ENCODE measurements at places on chromosomes 7 and 10. TPM values are rescaled to one million over a fixed set of nuclear protein-coding genes. Genes with fewer than 3 reads are reported as not detected.
A peak's percentile ranks its signal among the peaks of the same experiment; 100 is the strongest.

DNA sequence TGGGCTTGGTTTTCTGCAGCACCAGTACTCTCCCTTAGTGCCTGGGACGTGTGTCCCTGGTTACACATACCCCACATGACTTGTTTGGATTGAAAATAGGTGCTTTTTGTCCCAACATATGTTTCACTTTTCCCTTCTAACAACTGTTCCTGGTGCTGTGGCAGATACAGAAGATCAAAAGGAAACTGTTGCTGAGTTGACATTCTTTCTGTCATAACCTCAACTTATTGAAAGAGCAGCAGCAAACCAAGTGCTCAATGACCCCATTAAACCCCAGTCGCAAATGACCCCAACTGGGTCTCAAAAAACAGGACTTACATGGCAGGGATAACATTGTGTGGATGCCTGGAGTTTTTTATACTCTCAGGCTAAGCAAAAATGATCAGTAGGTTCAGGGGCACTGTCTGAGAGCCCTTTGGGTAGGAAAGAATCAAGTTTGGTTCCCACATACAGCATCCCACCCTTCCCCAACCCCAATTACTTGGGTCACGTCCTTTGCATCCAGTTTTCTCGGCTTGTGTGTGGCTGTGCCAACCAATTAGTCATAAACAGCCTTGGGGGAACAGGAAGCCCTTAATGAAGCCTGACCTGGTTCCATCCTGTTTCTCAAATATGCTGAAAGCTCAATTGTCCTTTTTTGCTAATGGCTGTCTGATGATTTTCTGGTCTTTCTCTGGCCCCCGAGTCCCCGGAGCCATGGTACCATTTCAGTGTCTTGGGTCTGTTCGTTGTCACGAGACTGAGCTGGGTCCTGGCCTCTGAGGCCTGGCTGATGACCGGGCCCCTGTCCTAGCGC lies 4.9 kb downstream of the HKDC1 start:
- DNase-seq, result no peak

DNA sequence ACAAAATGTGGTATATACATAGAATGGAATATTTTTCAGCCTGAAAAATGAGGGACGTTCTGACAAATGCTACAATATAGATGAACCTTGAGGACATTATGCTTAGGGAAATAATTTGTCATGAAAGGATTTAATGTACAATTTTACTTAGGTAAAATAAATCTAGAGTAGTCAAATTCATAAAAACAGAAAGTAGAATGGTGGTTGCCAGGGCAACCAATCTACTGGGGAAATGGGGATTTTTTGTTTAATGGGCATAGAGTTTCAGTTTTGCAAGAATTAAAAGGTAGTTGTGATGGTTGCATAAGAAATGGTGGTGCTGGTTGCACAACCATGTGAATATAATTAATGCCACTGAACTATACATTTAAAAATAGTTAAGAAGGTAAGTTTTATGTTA lies 296.0 kb upstream of the SP4 start:
- no peak for DNase-seq

- DNase-seq, result no peak
These were observed 148.5 kb downstream of the POLR1F start for GRCh38 chr7:19560111-19560883.

DNA sequence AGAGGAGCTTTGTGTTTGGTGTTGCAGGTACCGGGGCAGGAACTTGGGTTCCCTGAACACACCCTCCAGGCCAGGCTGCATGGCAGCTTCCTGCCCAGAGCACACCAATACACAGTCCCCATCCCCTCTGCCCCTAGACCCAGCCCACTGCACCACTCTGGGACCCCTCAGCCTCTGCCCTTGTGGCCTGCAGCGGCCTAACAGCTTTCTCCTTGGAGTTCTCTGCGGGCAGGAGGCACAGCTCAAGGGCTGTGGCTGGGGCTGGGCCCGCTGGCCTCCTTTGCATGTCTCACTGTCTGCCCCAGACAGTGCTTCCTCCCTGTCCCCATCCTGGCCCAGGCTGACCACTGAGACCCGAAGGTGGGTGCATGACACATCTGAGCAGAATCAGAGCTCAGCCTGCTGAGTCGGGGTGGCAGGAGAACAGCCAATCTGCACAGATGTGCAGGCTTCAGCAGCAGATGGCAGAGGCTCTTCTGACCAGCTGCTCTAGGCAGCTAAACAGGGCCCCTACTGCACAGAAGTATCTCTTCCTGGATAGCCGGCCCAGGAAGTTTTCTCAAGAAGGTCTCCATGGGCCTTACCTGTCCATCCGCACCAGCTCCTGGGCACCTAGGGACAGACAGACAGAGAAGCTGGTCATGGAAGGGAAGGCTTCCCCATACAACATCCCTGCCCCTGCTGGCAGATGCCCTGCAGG lies 20.8 kb downstream of the VSIR start:
- DNase-seq, result no peak

DNA sequence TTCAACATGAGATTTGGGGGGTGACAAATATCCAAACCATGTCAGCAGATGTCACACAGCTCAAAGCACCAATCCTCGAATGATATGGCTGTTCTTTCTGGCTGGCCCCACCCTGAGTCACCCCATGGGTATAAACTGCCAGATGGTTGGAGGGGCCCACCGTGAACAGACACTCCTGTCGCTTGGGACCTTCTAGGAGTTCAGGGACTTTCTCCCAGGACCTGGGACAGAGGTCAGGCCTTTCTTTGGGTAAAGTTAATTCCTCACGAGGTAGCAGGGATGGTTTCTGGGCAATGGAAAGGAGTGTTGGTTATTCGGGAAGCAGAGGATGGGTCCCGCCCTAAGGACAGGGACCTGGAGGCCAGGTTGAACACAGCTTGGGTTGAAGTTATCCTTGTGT lies 262.0 kb downstream of the ACTR3B start:
- no peak for DNase-seq

- no peak for DNase-seq
These were observed 2.7 kb upstream of the HERPUD2 start for GRCh38 chr7:35697414-35698175.

DNA sequence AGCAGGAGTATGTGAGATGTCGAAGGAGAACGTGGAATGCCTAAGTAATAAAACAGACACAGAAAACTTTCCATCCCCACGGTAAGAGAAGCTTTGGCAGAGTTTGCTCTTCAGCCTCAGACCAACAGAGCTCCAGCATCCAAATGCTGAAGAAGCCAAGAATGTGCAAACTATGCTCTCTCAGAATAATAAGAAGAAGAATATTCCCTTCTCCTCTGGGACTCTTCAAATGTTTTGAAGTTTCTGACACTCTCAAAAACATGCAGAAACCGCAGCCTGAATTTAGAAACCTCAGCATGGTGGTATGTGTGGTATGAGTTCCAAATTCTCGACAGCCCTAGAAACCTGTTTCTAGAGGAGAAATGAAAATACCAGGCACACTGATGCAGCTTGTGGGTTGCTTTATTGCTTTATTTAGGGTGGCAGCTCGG lies 113.3 kb downstream of the KCNMA1 start:
- DNase-seq, result no peak

DNA sequence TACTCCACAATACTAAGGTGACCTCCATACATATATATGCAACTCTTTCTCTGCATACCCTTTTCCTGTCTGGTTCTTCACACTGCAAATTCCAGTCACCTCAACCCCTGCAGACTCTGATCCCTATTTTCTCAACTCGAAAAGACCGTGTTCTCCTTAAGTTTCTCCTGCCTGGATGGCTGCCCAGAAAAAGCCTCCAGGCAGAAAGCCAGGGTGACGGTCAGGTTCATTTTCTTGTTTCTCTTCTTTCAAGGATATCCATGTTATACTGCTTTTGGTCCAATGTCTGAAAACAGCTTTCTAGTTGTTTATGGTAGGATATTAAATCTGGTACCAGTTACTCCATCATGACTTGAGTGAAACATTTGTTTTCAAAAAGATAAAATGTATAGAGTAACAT lies 267.8 kb upstream of the MYO3A start:
- DNase-seq, result peak; percentile 20

- DNase-seq, result no peak
These were observed 43.8 kb downstream of the CALCR start for GRCh38 chr7:93530701-93531100.

DNA sequence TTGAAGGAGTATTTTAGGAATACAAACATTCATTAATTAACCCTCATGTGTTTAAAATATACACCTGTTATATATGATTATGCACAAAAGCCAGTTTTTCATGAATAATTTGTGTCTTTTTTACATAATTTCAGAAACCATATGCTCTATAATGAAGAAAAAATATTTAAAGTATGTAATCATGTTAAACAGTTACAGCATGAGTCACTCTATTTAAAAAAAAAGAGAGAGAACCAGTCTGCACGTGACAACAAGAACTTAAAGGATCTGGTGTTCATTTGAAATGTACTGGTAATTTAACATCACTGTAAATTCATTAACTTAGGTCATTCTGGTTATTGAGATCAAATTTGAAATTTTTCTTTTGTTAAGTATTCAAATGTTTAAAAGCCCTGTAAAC lies 228.5 kb downstream of the CACNB2 start:
- no peak for DNase-seq

DNA sequence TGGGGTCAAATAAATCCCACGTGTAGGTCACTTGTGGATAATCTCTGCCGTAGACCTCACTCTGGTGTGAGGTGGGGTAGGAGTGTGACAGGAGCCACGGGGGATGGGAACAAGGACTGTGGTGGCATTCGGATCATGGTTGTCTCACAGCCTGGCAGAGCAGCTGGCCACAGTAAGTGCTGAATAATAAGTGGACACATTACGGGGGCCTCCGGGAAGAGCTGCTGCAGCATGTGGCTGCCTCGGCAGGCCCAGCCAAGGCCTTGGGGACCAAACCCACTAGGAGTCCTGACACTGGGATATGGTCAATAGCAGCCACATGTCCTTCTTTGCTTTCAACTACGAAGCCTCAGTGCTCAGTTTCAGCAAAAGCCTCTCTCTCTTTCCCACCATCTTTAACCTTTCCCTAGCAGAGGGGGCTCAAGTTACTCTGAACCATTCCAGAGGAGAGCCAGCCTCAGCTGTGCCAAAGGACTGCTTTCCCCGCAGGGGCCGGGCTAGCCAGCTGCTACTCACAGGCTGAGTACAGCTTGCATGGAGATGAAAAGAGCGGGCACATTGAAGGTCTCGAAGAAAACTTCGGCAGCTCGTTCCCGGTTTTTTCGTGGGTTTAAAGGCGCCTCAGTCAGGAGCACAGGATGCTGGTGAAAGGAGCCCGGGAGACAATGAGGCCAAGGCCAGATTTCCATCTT lies 17.3 kb downstream of the ACTR1A start:
- DNase-seq, result no peak

DNA sequence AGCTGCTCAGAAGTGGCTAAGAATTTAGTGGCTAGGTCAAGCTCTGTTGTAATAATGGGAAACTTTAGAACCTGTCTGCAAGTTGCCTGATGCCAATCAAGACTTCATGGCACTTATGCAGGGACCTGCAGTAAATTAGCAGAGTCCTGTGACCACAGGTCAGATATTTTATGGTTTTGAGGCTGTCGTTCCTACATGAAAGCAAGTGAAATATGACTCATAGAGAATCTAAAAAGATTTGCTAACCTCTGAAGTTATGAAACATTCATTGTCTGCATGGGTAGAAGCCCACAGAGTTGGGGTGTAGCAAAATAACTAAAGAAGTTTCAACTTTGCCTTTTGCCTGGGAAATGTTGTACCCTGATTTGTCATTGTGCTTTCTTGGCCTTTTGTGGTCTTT lies 32.3 kb downstream of the SLC39A12 start:
- no peak for DNase-seq

DNA sequence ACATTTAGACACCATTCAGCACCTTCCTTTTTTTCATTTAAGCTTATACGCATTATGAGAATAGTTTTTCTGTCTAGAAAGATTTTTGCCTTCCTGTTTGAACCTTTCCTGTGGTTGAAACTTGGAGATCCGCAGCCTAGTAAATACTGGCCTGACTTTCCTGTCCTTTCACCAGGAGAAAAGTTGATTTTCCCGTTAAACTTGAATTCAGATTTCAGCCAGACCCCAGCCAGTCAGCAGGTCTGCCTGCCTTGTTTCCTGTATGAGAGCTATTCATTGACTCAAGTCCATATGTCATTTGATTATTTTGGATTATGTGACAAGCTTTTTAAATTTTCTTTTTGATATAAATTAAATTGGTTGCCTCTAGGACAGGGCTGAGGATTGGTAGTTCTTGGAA lies 71.5 kb downstream of the EVX1 start:
- DNase-seq, result no peak

GRCh38 chr10:127990846-127991542 lies 84.1 kb downstream of the PTPRE start:
- no peak for DNase-seq

GRCh38 chr10:71971311-71971731 lies 7.1 kb downstream of the CHST3 start:
- no peak for DNase-seq

GRCh38 chr7:152866125-152866524 lies 106.6 kb downstream of the ACTR3B start:
- no peak for DNase-seq

GRCh38 chr10:101867931-101868330 lies 24.3 kb upstream of the KCNIP2 start:
- no peak for DNase-seq

- no peak for DNase-seq
These were observed 483.9 kb downstream of the SH2D4B start for GRCh38 chr10:81021428-81022129.

- no peak for DNase-seq
These were observed 182.2 kb downstream of the FGFR2 start for GRCh38 chr10:121416071-121416470.

DNA sequence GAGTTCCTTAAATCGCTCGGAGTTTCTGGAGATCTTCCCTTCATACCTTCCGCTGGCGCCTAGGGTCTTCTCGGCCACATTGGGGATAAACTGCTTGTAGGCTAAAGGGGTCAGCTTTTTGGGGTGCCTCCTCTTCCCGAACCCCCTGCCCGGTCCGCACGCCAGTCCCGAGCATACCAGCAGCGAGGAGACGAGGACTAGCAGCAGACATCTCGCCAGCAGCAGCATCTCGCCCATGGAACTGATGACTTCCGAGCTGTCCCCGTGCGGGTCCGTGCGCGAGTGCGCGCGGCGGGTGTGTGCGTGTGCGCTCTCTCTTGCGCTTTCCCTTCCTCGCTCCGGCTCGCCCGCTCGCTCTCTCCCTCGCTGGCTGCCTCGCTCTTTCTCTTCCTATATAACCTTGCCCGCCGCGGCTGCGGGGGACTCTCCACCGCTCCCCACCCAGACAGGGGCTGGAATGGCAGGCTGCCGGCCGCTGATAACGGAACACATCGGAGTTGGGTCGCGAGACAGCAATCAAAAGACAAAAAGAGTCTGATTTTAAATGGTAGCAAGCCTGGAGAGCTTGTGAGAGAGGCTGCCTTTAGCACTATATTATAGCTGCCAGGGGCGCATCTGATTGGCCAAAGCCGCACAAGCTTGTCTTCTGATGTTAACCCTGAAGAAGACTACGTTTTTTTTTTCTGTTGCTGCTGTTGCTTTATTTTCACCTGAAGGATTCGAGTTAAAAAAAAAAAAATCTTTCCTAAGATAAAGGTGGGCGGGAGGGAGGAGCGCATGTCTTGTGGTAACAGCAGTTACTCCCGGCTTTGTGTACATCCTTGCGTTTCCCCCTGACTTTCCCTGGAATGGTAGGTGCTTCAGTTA lies at the start of gene SHH:
SHH (minus strand) TSS at position 569 of the 867 bp plus-strand sequence; CDS start at position 228, 341 bp downstream.
- no peak for DNase-seq

TWIST1 gene
- 6.6 TPM for polyA plus RNA-seq

FKBP9 gene
- 174 TPM for polyA plus RNA-seq

OR2A7 gene
- polyA plus RNA-seq, result 9.4 TPM

UTF1 gene
- polyA plus RNA-seq, result not detected

CALML5 gene
- polyA plus RNA-seq, result not detected

ANK3 gene
- 172 TPM for polyA plus RNA-seq

SLC16A9 gene
- polyA plus RNA-seq, result 43.4 TPM

GALNT17 gene
- 3.1 TPM for polyA plus RNA-seq

RBP4 gene
- polyA plus RNA-seq, result 1.00 TPM

PBLD gene
- polyA plus RNA-seq, result 93.8 TPM

BNIP3 gene
- polyA plus RNA-seq, result 69.3 TPM

NEBL gene
- 90.1 TPM for polyA plus RNA-seq

SEMA3D gene
- 57.7 TPM for polyA plus RNA-seq

Measured in left kidney (tissue), 8 donors.